ENCODE measurements at places on chromosomes 6 and 20.
A peak's percentile ranks its signal among the peaks of the same experiment; 100 is the strongest.

DNA sequence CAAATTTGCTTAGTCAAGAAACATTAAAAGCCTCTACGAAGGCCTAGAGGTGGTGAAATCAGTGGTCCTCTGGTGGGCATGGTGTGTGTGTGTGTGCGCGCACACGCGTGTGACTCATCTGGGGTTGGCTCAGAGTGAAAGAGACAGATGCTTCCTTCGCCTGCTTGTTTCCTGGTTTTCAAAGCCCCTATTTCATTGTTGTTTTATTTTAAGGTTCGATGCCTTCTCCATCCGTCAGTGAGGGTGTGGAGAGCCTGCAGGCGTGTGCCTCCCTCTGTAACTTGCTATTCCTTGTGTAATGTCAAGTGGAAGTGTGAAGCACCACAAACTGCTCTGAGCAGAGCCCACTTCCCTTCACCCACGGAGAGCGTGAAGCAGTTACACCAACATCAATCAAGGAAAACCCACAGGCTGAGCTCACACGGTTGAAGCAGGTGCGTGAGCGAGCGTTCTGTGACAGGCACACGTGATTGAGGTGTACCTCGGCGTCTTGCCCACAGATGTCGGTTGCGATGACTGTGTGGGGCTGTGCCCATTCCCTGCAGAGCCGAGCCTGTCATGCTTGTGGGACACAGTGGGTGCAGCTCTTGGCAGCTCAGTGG, 233.9 kb downstream of the PRL start:
- no peak for DNase-seq

GRCh38 chr20:10519361-10520046, 84.4 kb downstream of the SLX4IP start:
- no peak for DNase-seq

GRCh38 chr20:59933849-59934585, 580 bp upstream of the SYCP2 start:
- DNase-seq, result peak; percentile 77

GRCh38 chr6:106490436-106490835, 129.9 kb downstream of the CRYBG1 start:
- no peak for DNase-seq

DNA sequence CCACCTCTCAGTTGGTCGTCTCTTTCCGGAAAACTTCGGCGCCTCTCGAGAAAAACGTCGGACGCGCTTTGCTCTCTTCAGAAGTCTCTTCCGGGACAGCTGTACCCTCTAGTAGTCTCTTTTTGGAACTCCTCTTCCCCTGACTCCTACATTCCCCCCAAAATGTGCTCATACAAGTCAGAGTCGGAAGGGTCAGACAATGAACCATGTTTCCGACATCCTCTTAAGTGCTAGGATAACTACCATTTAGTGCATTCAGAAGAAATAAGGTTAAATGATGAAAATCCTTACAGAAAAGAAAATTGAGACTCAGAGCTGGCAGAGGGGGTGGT, 476 bp upstream of the TP53RK start:
- DNase-seq, result no peak

DNA sequence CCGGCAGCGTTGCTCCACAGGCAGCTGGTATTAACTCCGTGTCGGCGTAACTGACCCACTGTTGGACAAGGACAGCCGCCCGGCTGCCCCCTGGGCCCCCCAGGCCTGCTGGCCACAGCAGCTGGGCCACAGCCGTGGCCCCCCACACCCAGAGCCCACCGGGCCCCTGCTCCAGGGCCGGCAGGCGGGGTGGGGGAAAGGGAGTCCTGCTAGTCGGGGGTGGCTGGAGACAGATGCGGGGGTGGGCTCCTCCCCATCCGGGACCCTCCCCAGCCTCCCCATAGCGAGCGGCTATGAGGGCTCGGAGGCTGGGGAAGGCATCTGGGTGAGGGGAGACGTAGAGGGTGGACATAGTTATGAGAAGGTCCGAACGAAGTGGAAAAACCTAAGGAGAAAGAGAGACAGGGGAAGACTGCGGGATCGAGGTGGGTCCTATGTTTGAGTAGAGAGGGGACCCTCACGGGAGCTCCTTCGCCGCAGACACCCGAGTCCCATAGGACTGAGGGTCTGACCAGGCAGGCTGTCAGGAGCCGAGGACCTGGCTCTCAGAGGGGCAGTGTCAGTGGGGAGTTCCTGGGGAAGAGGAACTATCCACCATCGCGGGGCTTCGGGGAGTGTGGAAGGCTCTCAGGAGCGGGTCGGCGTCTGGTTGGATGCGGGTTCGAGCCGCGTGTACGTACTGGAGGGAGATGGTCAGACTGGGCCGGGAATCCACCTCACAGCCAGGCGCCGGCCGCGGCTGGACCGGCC, 511 bp downstream of the VARS1 start:
- no peak for DNase-seq

- DNase-seq, result no peak
These were observed 35.8 kb upstream of the MRGBP start for GRCh38 chr20:62760471-62760855.

DNA sequence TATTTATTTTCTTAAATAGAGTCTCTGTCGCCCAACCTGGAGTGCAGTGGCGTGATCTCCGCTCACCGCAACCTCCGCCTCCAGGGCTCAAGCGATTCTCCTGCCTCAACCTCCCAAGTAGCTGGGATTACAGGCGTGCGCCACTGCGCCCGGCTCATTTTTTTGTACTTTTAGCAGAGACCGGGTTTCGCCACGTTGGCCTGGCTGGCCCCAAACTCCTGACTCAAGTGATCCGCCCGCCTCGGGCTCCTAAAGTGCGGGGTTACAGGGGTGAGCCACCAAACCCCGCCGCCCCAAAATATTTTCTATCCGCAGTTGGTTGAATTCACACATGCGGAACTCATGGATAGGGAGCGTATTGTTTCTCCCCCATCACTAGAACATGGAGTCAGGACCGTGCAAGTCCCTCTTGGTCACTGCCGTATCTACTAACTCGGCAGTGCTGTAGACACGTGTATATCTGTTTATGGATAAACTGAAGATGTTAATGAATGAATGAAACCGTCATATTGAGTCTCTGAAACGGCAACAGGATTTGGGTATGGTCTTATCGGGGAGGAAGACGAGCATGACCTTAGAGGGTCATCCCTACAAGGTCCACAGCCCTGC, 904 bp downstream of the MKKS start:
- DNase-seq, result no peak

DNA sequence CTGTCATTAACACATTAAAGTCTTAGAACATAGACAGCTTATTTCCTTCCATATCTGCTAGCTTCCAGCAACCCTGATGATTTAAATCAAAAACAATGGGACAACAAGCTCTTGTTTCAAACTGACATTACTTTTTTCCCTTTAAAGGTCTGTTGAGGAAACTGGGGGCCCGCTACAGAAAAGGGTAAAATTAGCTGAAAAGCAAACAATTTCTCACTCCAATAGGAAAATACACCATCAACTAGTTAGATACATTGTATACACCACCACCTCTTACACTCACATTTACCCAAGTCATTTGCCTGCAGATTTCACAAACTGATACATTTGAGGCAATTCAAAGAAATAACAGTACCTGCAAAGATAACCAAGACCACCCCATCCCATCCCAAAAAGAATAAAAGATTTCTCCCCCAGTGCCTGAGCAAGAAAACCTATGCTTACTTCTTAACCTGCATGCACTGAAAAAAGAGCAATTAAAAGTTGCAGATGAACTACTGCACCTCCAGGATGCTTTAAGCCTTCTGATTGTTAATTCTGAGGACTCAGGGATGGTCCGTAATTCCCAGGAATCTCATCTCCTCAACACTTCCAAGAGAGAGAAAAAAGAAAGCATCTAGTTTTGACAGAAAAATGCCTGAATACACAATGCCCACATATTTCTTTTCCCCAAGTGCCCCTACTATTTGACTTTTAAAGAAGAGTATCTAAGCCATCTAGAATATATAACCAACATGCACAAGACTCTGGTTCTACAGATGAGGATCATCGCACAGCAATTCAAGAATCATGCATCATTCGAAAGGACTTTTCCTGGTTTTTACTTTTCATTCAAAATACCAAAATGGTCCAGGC, 5.6 kb downstream of the ZMYND8 start:
- DNase-seq, result no peak

DNA sequence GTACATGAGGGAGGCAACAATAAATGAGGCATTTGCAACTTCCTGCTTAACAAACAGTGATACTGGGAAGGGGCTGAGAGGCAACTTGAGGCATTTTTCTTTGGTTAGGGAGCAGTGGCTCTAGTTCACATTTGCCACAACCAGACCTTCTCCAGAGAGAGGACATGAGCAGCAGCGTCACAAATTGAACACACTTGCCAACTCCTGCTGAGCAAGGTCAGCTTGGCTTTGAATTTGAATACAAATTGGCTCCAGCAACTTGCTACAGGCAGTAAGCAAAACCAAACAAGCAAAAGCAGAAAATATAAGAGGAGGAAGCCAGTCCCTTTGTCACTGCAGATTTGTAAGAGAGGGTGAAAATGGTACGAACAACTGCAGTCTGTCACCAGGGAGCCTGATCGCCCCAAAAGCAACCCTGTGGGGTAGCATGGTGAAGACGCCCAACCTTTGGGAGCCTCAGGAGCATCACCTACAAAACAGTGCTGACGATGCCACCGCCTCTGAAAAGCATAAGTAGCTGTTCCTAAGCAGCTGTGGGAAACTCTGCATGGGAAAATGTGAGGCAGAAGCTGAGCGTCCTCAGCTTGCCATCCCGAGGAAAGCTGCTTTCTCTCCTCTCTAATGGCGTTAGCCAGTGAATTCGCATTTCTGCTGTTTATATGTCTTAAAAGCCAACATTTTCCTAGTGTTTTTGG, 378.7 kb downstream of the RNGTT start:
- no peak for DNase-seq

DNA sequence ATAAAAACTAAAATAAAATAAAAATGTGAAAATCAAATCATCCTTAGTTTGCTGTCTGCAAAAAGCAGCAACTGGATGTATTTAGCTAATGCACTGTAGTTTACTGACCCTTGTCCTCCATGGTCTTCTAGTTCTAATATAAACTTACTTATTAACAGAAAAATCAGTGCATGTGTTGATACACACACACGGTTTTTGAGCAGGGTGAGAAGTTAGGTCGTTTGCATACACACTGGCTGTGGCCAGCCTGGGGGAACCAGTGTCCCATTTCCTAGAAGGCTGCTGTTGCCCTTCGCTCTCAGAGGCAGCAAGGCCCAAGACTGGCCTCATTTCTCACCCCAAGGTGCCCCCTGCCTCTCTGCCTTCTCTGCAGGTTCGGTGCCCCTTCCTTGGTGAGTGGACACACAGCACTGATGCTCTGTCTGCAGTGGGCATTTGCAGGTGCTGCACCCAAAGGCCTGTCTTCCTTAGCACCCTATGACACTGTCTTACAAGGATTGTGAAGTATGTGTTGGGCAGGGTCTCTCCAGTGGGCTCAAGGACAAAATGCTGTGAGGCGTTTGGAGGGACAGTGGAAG, 168.5 kb downstream of the SCP2D1 start:
- DNase-seq, result no peak

- DNase-seq, result no peak
These were observed 470.5 kb upstream of the NRSN1 start for GRCh38 chr6:23655525-23655924.

DNA sequence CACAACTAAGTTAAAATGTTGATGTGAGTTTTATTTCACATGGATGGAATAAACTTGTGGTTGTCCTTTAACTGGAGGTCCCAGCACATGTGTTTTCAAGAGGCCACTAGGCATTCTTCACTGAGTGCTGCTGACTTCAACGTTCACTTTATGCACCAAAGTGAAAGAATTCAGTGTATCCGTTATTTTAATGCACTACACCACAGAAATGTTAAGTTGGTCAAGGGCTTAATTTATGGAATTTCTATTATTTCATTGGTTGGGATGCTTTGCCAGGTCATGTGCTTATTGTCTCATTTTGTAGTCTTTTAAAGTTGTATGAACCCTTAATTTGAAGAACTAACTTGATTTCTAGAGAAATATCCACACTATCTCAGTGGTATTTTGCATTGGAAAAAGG, 106.4 kb downstream of the PPP1R14C start:
- no peak for DNase-seq

DNA sequence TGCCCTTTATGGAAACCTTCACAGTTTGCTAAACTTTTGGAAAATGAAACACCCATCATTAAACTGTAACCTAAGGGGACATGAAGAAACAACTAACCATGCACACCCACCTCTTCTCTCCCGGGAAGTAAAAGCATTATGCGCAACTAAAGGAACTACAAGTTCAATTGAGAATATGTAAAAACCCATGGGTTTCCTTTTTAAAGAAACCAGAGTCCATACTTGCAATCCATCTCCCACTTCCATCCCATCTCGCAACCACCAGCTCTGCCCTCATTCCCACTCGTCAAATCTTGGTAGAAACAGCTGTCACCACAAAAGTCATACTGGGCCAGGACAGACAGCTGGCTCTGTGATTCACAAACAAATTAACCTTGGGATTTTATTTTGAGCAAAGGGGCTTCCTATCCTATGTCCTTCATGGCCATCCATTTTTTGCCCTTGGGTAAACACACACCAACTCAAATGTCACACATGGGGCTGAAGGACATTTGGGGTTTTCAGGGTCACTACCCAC, 81.5 kb downstream of the HAO1 start:
- no peak for DNase-seq

DNA sequence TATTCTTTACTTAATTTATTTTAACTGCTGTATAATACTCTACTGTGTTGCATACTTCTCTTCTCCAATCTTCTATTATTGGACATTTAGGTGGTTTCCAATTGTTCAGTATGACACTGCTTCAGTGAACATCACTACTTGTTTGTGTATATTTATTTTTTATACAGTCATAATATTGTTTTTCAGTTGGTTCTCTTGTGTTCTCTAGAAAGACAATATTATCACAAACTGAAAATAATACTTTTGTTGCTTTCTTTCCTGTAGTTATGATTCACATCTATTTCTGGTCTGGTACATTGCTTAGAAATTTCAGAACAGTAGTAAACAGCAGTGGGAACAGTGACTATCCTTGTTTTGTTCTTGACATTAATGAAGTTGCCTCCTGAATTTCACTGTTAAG, 62.8 kb upstream of the GTSF1L start:
- DNase-seq, result no peak

DNA sequence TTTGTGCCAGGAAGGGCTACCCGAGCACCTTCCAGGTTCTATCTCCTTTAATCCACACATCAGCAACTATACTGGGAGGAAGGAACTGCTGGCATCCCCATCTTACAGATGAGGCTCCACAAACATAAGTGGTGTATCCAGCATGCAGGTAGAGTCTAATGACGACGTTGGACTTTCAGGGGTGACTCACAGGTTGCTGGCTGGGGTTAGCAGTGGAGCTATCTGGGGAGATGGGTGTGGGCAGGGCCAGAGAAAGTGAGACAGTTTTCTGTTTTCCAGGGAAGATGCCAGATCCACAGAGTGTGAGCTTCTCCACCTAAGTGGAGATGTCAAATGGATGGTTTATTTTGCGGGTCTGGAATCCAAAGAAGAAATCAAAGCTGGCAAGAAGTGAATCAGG, 31.8 kb downstream of the CDH22 start:
- DNase-seq, result no peak

- no peak for DNase-seq
These were observed 21.8 kb downstream of the CAPN11 start for GRCh38 chr6:44180406-44180805.
